Cardiac muscle cell (in vitro differentiated cells and primary cell): ENCODE measurements at places on chromosomes 7 and 10. TPM values are rescaled to one million over a fixed set of nuclear protein-coding genes. Genes with fewer than 3 reads are reported as not detected.

Gene NKX2-3
- total RNA-seq, result not detected in 2 replicates

Gene OR13A1
- total RNA-seq, result 0.15 TPM in 1 of 2 replicates, not detected in the other

Gene CLCN1
- 0.11 TPM in 1 of 2 replicates, not detected in the other for total RNA-seq

Gene KLLN
- 1.5 and 1.8 TPM in 2 replicates for total RNA-seq

Gene ANKRD61
- total RNA-seq, result 0.11 and 0.15 TPM in 2 replicates

Gene ITGA8
- 1.6 and 2.0 TPM in 2 replicates for total RNA-seq

Gene FGFR2
- 47.1 and 50.6 TPM in 2 replicates for total RNA-seq

Gene ZNF804B
- 0.06 TPM in 1 of 2 replicates, not detected in the other for total RNA-seq

Gene CAV1
- 0.69 and 3.5 TPM in 2 replicates for total RNA-seq

Gene CYP3A4
- total RNA-seq, result not detected in 2 replicates

Gene PON1
- not detected in 2 replicates for total RNA-seq

Gene GALNT17
- total RNA-seq, result 2.3 and 5.2 TPM in 2 replicates

Gene TMEM184A
- 2.8 and 3.0 TPM in 2 replicates for total RNA-seq

Gene CPA2
- 0.71 and 1.9 TPM in 2 replicates for total RNA-seq

Gene TMEM26
- total RNA-seq, result 1.1 and 2.5 TPM in 2 replicates

Gene NACAD
- total RNA-seq, result 1.2 and 2.1 TPM in 2 replicates

Gene UTF1
- total RNA-seq, result not detected in 2 replicates

Gene NUTM2E
- total RNA-seq, result 0.07 TPM in 1 of 2 replicates, not detected in the other
